Stimulated activated CD8-positive, alpha-beta memory T cell treated with anti-CD3 and anti-CD28 coated beads, Interleukin-2, amount 100 ng/mL, for 1 hour (primary cell): ENCODE measurements at places on chromosomes 5 and 9.
A peak's percentile ranks its signal among the peaks of the same experiment; 100 is the strongest.

GRCh38 chr5:76479973-76480667 lies 77.0 kb downstream of the IQGAP2 start:
- DNase-seq = no peak

DNA sequence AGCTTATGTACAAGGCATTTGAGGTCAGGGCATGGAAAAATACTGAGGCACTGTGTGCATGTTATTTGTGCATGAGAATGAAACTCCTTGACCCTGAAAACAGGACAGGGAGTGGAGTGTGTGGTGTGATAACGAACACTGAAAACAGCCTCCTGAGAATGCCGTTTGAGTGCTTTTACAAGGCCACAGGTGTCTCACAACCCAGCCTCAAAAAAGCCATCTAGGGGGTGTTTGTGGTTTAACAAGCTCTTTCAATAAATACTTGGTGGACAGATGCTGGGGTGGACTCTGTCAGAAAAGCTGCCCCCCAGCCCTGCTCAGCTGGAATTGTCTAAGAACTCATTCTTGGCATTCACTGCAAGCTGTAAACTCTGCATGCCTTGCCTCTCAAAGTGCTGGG lies 94.0 kb upstream of the SLC25A48 start:
- no peak for DNase-seq

DNA sequence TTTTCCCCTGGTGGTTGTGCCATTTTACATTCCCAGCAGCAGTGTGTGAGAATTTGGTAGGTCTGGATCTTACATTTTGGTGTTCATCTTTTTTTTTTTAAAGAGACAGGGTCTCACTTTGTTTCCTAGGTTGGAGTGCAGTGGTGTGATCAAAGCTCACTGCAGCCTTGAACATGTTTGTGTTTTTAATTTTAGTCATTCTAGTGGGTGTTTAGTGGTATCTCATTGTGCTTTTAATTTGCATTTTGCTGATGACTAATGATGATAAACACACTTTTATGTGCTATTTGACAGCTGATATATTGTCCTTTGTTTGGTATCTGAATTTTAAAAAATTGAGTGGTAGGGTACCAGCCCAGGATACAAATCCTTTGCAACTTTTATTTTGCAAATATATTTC lies 53.4 kb upstream of the POMT1 start:
- no peak for DNase-seq

DNA sequence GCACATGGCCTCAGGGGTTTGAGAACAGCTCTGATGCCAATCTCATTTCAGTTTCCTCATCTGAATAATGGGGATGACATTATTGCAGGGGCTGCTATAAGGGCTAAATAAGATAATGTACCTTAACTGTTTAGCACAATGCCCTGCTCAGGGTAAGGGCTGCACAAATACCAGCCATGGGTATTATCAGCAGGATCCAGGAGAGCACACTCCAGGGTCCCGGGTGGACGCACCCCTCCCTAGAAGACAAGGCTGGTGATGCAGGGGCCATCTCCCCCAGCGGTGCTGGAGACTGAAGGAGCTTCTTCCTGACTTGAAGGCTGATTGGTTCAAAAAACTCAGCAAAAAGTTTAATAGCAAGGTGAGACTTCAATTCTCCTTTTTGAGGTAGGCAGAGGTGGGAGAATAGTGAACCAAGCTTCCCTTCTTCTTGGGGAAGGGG lies 2.7 kb upstream of the CXXC5 start:
- DNase-seq = no peak

DNA sequence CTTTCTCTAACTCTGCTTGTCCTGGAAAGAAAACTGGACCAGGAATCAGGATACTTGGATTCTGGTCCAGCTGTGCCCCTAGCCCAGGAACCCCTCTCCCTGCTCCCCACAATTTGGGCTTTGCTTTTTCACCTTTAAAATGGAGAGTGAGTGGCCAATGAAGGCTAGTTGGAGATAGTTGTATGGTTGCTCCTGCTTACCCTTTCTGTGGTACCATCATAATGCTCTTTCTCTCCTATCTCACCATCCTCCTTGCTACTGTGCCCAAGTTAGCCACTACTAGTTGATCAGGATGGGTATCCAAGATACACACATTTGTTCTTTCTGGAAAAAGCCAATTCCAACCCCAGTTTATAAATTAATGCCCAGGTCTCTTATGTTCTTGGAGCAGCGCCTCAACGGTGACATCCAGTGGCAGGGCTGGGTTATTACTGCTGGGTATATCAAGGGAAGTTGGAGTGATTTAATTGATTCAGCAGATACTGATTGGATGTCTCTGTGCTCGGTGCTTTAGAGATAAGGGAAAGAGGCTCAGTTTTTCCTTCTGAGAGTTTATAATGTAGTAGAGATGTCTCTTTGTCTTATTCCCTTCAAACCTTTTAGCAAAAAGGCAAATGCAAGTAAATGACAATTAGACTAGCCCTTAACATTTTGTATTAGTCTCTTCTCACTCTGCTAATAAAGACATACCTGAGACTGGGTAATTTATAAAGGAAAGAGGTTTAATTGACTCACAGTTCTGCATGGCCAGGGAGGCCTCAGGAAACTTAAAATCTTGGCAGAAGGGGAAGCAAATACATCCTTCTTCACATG lies 38.5 kb downstream of the FAXDC2 start:
- peak; percentile 17 for DNase-seq

DNA sequence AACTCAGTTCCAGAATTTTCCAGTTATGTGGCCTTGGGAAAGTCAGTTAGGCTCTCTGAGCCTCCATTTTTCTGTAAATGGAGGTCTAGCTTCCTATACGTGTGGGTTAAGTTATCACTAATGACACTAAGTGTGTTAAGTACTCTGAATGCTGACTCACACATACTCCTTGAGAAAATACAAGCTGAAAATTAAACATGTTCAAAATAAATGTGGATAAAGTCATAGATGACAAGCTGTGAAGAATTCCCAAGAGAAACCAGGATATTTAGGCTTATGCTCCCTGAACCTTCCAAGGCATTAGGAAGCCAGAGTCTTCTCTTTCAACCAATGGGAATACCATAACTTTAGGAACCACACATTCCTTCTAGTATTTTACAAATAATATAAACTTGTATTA lies 58.1 kb downstream of the ABCA1 start:
- no peak for DNase-seq
